ENCODE measurements at places on chromosomes 2 and 18. TPM values are rescaled to one million over a fixed set of nuclear protein-coding genes. Genes with fewer than 3 reads are reported as not detected.
A peak's percentile ranks its signal among the peaks of the same experiment; 100 is the strongest.

SUMO1 gene
- 68.5 TPM for total RNA-seq

CXCR1 gene
- not detected for total RNA-seq

MCEE gene
- total RNA-seq, result 8.0 TPM

DNA sequence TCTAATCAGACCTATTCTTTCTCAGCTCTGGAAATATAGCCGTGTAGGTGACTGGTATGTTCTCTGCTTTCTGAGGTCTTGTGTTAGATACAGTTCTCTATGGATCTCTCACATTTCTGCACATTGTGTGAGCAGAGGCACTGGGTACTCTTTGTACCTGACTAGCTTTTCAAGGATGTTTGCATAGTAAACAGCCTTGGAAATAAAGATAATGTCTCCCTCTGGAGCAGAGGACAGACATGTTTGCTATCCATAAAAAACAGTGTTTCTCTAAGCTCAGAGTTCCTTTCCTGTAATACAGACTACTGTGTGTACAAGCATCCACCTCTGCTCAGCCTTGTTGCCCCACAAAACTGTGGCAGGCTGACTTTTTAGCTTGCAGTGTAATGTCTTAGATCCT, 279.2 kb downstream of the CTNNA2 start:
- no peak for DNase-seq

DNA sequence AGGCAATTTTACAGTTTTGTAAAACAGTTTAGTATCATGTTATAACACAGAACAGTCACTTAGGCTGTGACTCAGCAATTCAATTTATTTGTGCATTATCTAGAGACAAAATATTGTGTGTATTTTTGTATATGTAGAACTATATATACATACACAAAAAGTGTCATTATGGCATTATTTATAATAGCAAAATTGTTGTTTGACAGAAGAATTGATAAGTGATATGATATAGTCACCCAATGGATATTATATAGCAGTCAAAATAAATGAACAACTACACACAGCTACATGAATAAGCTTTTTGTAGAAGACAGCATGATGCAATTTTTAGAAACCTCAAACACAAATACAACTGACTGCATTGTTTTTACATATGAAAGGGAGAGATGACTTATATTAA, 334.0 kb downstream of the TRIB2 start:
- DNase-seq, result peak; percentile 58

DNA sequence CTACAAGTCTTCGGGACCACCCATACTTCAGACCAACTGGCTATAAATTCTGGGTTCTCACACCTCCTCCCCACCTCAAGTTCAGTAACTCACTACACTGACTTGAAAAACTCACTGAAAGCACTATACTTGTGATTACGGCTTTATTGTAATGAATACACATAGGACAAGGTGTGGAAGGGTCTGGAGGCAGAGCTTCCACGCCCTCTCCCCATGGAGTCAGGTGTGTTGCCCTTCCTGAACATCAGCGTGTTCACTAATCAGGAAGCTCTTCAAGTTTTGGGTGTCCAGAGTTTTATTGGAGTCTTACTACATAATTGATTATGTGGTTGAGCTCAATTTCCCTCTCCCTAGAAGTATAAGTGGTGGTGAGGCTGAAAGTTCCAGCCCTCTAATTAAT, 27.5 kb downstream of the NBEAL1 start:
- no peak for DNase-seq
